ENCODE measurements at places on chromosomes 13 and 19.

DNA sequence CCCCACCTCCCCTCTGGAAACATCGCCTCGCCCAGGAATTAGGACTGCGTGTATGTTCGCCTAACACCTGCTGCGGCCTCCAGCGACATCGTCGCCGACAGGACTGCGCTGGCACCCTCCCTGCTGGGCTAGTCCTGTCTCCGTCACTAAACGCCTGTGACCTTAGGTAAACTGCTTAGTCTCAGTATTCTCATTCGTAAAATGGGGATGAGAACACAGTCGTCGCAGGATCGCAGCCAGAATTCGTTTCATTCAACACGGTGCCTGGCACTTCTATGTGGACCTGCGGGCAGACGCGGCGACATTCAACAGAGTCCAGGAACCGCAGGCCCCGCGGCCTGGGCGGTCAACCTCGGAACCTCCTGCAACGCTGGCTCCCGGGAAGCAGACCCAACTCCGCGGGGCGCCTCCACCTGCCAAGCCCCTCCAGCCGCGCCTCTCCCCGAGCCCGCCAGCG is 485 bp downstream of the CRYL1 start:
- DNase-seq, result peak; percentile 8

GRCh38 chr19:19873381-19873780 is 7.7 kb downstream of the ZNF253 start:
- DNase-seq, result no peak

GRCh38 chr19:16461630-16462051 is 10.1 kb downstream of the EPS15L1 start:
- no peak for DNase-seq

- no peak for DNase-seq
Measured at GRCh38 chr19:4693078-4693350, 22.9 kb upstream of the MYDGF start.

DNA sequence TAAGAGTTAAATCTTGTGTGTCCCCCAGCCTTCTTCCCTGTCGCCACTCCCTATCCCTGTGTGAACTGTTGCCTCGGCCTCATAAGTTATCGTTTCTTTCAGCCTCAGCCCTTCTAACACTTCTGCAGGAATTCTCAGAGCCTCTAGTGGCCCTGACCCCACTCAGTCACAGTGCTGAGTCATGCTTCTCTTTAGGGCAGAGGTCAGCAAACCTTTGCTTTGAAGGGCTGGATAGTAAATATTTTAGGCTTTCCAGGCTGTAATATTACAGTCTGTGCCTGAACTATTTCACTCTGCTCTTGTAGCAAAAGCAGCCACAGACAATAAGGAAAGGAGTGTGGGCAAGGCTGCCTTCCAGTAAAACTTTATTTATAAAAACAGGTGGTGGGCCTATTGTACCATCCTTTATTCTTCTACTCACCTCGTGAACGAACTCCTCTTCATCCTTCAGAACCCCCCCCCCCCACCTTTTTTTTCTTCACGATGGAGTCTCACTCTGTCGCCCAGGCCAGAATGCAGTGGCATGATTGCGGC is 22.1 kb downstream of the MYO9B start:
- no peak for DNase-seq

DNA sequence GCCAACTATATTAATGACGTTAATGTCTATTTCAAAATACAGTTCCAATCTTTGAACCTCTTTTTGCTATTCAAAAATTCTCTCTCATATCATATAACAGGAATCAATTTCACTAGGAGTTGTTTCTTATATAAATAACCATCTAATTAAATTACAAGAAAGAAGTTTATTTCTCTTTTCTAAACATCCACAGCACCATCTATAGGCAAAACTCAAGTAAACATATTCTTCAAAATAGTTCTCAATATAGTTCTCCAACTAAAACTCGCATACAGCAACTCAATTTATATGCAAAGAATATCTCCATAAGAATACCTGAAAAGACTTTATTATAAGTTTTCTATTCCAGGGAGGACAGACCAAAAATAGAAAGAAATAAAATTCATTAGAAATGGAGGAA is 65.6 kb downstream of the RBM26 start:
- DNase-seq, result no peak

GRCh38 chr19:53130506-53130905 is 2.2 kb downstream of the ZNF415 start:
- DNase-seq, result no peak

GRCh38 chr13:114132419-114133121 is at the start of gene RASA3:
TSS of gene RASA3 (minus strand) at chr13:114132623. CDS start at chr13:114132489, 134 bp downstream.
- peak; percentile 72 for DNase-seq

DNA sequence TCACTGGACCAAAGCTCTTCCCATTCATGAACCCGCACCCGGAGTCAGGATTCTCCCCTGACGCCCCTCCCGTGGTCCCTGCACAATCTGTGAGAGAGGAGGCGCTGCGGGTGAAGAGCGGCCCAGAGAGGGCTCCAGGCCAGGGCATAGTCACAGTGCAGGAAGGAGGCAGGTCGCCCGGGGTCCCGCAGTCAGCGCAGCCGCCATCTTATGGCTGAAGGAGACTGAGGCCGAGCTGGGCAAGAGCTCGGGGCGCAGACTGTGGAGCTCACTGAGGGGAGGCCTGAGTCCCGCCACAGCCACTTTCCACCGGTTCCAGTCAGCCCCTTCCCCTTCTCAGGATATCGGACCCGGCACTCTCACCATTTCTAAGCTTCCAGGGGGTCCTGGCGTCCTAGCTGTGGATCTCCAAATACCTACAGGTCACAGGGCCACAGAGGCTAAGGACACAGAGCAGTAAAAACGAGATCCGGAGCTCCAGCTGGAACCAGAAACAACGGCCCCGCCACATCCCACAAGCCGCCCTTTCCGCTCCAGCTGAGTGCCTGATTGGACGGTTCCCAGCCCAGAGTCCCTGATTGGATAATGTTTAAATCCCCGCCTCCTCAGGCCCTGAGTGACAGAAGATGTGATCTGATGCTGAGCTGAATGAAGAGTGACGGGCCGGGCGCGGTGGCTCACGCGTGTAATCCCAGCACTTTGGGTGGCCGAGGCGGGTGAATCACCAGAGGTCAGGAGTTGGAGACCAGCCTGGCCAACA is at the start of gene ZNF99:
Gene ZNF99 (minus strand): TSS at position 501 of the 760 bp plus-strand sequence. CDS start 135 bp downstream, at position 366.
- no peak for DNase-seq

- no peak for DNase-seq
Measured at GRCh38 chr13:62331384-62331783, 915.7 kb upstream of the PCDH20 start.

DNA sequence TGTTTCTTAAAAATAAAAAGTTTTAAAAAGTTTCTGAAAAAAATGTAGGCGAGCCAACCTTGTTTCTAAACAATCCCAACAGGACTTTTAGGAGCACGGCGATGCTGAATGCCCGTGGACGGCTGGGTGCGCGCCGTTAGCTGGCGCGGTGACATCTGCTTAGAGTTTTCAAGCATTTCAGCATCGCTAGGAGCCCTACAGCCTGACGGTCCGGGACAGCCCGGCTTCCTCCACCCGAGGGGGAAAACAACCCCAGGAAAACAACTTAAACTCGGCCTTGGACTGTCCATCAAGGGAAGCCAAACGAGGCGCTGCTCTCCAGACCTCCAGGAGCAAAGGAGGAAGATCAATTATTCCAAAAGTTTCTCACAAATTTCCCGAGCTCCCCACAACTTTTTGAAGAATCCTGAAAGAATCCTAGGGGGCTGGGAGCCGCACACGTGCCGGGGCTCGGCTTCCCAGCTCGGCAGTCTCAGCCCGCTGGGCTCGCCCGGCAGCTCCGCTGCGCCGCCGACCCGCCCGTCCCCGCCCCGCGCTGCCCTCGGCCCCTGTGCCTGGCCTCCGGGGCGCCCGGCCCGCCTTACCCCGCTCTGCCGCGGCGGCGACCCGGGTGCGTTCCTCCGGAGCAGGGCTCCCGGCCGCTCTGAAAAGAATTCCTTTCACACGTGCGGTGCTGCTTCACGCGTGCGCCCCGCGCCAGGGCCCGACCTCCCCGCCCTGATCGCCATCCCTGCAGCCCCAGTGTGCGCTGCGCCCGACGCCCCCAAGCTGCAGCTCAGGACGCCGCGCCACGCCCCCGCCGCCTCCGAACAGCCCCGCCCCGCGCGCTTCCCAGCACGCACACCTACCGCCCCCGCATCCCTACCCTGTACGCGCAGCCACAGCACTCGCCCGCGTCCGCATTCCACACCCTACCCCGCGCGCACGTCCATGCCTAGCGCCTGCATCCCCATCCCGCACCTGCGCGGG is at the start of gene GJA3:
Gene GJA3 (minus strand): TSS at position 747 of the 969 bp plus-strand sequence. CDS start 17,764 bp downstream, outside the sequence.
- DNase-seq, result peak; percentile 25

DNA sequence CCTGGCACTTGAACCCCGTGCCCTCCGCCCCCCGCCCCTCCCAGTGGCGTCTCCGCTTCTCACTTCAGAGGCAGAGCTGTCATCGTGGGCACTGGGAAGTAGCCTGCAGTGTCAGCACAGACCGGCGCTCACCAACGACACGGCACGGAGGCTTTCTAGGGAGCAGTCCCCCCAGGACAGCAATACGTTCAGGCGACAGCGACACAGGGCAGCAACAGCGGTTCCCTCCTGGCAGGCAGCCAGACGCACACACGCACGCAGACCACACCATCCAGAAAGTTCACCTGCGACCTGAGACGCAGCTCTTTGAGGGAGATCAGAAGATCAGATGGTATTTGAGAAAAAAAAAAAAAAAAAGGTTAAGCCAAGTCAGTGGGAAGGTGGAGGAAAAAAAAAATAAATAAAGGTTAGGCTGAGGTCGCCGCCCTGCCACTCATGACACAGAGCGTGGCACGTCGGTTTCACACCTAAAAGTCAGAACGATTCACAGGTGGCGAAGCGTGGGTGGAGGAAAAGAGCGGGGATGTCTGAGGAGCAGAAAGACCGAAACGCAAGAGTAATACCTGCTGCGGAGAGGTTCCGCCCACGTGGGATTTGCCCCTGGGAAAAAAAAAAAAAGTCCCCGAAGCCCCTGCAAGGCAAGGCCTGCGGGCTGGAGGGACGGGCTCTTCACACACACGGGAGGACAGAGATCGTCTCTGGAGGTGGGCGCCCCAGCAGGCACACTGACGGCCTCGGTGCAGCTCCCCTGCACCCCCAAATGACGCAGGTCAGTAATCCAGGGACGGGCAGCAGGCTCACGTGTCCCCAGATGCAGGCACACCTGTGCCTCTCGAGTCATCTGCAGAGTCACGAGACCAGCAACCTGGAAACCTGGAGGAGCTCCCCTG is 94.5 kb downstream of the GNG7 start:
- no peak for DNase-seq

DNA sequence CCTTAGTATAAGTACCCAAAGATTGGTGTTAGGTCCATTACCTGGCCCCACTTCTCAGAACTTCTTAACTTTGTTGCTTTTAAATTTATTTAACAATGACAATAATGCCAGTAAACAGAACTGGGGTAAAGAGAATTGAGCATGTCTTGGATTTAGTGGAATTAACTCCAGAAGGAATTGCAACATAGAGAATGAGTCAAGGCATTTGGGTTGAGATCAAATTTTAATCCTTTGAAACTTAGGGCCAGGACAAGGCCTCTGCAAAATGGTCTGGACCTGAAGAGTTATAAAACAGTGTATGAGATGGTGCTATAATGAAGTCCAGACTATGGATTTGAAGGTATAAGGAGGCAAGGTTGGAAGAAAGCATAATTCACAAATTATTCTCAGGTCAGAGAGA is 1030.4 kb downstream of the SLITRK5 start:
- no peak for DNase-seq

GRCh38 chr13:96426167-96426566 is 336.3 kb downstream of the HS6ST3 start:
- DNase-seq, result no peak

- DNase-seq, result no peak
Measured at GRCh38 chr13:27257648-27258253, 6.4 kb downstream of the RPL21 start.
